Midbrain (tissue), 1 donor: ENCODE measurements at places on chromosomes 5 and 9.

GRCh38 chr9:4666042-4666699 lies at the start of gene SPATA6L:
Gene SPATA6L, minus strand, starts transcription at chr9:4666480. Its CDS starts 230 bp downstream, at chr9:4666250.
- peak; percentile 69 for DNase-seq

DNA sequence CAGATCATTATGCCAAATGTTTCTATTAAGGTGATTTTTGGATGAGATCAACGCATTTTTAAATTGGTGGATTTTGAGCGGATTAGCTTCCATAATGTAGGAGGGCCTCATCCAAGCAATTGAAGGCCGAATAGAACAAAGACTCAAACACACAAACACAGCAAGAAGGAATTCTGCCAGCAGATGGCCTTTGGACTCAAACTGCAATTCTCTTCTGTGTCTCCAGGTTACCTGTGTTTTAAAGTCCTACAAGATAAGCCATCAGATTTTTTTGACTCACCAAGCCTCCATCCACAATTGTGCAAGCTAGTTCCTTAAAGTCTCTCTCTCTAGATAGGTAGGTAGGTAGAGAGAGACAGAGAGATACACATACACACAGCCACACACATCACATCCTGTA lies 25.5 kb downstream of the CDH6 start:
- DNase-seq, result no peak

DNA sequence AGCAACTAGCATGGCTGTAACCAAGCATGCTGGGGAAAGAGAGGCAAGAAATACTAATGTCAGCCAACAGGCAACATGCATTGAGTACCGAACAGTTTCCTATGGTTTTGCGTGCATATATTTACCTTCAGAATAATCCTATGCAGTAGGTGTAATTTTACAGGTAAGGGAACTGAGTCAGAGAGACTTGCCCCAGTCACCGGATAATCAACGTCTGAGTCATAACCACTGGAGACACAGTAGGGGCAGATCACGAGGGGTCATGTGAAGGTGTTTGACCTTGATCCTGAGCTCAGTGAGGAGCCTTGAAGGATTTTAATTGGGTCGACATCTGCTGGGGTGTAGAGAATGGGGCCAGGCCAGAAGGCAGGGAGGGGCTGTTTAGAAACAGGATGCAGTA lies 13.4 kb upstream of the TSC1 start:
- no peak for DNase-seq

DNA sequence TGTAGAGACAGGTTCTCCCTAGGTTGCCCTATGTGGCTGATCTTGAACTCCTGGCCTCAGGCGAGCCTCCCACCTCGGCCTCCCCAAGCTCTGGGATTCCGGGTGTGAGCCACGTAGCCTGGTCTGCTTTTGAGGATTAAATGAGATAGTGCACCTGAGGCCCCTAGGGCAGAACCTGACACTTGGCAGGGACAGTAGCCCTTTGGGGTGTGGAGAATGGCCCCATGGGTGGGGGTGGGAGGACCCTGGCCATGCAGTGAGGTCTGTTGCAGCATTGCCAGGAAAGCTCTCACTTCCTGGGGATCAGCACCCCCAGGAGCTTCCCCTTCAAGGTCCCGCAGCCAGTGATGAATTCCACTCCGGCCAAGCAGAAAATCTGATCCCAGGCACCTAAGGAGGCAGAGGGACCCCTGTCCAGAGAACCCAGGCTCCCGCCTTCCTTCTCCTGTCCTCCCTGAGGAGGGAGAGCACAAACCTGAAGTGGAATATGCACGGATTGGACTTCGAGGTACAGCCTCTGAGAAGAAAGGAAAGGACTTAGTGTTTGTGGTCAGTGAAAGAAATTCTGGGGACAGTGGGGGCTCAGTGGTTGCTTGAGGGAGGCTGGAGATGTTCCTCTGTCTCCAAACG lies 73.9 kb upstream of the UNC5A start:
- DNase-seq, result no peak

GRCh38 chr9:134643222-134643671 lies 1.6 kb downstream of the COL5A1 start:
- no peak for DNase-seq

DNA sequence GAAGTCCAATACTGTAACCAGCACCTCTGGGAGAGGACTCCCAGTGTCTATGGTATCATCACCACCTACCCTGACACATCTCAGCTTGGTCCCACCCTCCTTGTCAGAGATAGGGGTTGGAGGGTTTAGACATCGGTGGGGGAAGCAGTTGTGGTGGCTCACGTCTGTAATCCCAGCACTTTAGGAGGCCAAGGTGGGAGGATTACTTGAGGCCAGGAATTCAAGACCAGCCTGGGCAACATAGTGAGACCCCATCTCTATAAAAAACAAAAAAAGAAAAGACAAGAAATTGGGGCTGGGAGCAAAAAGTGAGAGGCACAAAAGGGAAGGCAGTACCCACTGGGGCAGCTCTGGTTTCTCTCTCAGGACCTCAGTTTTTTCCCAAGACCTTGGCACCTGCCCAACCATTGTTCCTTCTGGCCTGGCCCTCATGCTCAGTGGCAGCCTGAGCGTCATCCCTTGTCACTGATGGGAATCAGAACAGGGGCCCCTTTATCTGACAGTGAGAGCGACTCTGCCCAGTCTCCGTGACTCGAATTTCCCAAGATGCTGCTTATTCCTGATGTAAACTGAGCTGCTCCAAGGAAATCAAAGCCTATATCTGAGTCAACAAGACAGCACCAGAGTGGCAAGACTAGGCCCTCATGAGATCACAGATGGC lies 80.5 kb upstream of the HSPA9 start:
- peak; percentile 92 for DNase-seq

GRCh38 chr5:133311176-133311575 lies 259.4 kb downstream of the HSPA4 start:
- no peak for DNase-seq

- DNase-seq, result peak; percentile 47
Observed at GRCh38 chr5:138870611-138871010, 4.5 kb downstream of the LRRTM2 start.

GRCh38 chr9:38405785-38406184 lies 13.3 kb downstream of the ALDH1B1 start:
- no peak for DNase-seq

- DNase-seq, result no peak
Observed at GRCh38 chr9:18422296-18423036, 51.5 kb upstream of the ADAMTSL1 start.

DNA sequence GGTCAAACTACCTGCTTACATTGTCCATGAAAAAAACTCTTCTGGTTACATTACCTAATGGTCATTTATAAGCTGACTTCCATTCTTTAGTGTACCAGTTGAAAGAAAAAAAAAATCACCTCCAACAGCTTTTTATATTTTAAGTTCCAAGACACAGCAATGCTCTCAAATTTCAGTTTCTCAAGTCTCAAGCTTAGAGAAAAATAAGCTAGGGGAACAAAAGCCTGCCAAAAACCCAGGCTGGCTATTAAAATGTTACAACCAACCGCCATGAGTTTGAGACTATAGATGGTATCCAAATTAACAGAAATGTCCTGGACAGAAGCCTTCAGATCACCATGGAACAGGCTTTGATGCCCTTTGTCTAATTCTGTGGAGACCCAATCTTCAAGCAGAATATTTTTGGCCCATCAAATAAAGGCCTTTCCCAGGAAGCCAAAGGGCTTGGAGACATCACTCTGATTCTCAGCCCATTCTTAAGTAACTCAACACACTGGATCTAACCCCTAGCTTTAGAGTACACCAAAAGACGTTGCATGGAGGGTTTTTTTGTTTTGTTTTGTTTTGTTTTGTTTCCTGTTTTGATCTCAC lies 343.7 kb downstream of the GLIS3 start:
- peak; percentile 19 for DNase-seq

GRCh38 chr9:3549225-3549624 lies 23.4 kb upstream of the RFX3 start:
- no peak for DNase-seq

GRCh38 chr9:33676746-33677505 lies 118.4 kb upstream of the PRSS3 start:
- DNase-seq, result peak; percentile 63

DNA sequence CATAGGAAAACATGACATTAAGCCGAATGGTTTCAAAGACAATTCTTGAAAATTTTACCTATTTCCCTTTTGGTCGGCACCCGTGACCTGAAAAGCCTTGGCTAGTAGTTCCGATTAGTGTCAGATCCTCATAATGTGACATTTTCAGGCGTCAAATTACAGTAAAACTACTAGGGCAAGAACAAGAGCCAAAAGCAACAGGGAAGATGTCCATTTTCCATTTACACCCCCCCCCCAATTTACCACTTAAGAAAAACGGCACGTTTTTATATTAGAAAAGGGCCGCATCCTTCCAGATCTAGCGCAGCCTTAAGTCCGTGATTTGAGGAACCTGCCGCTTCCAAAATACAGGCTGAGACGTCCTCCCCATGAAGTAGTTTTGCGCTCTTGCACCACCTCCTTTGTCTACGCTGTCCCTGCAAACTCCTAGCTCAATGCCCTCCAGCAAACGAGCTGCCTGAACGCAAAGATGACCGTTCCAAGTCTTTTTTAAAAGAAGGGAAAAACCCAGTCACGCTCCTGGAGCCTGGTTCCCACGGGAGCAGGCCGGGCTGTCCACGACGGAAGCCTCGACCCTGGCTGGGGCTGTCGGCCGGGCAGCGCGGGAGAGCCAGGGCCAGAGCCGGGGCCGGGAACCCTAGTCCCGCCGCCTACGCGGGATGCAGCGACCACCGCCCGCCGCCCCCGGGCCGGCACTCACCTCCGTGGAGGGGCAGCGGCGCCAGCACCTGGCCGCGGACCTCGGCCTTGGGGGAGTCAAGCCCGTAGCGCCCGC lies 616 bp downstream of the RNF130 start:
- DNase-seq, result peak; percentile 52

GRCh38 chr9:87824216-87824875 lies 58.3 kb upstream of the SPATA31E1 start:
- DNase-seq, result no peak

- DNase-seq, result no peak
Observed at GRCh38 chr5:18975624-18976023, 1012.4 kb downstream of the CDH18 start.

- no peak for DNase-seq
Observed at GRCh38 chr5:149416987-149417710, 38.1 kb upstream of the IL17B start.
